Renal cortical epithelial cell (primary cell): ENCODE measurements at places on chromosomes 5 and 9.

- DNase-seq: no peak
Measured at GRCh38 chr5:116090302-116090701, 5.5 kb downstream of the COMMD10 start.

DNA sequence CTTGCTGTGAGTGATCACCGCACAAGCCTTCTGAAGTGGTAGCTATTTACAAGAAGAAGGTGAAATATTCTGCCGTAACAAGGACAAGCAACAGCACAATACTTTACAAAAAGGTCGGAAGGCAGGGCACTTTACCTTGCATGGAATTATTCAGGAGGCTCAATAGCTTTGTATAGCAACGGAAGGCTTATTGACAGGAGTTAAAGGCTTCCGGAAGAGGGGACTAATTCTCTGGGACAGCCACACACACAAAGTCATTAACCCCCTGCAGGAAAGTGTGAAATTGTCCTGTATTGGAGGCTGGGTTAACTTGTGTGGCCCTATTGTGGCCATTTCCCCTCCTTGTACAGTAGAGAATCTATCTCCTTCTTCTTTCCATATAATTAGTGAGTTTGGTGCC lies 199.3 kb upstream of the SEMA6A start:
- no peak for DNase-seq

GRCh38 chr9:28926306-28926705 lies 1353.0 kb upstream of the C9orf72 start:
- no peak for DNase-seq

DNA sequence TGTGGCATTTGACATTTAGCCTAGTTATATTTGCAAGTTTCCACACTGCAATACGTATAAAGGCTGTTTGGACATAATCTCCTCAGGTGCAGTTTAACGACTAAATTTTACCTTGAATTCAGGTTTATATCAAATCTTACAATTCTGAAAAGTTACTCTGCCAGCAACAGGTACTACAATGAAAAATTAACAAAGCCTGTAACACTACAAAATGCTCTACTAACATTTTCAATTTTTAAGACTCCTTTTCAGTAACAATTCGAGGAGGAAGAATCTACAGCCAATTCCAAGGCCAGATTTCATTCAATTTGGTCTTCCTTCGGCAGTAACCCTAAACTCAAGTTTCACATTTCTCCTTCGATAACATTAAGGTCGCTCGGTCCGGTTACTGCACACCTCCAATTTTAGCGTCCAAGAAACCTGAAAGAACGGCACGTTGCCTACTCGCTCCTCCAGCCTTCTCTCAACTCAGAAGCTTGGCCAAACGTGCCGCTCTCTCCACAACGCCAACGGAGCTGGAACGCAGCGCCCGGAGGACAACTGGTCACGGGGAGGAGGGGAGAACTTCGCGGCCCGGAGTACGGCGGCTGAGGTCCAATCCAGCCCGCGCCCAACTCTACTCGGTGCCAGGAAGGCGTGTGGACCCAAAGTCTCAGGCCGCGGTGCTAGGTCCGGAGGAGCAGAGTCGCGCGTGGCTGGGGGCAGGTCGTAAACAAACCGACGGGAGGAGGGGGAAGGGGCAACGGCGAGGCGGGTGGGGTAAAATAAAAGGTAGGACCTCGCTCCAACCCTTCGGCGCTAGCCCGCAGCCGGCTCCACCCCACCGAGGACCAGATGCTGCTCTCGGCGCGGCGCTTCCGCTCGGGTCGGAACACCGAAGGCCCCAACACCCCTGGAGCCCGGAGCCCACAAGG lies 681 bp downstream of the FNIP1 start:
- DNase-seq: no peak

DNA sequence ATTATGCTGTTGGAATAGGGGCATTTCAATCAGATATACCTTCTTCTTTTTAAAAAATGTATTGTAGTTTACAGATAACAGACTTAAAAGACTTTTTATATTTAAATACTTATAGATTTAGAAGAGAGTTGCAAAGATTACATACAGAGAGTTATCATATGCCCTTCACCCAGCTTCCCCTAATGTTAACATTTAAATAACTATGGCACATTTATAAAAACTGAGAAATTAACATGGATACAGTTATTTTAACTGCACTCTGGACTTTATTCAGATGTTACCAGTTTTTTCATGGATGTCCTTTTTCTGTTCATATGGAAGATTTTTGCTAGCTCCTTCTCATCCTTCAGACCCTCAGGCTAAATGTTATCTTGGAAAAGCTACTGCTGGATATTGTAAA lies 123.2 kb downstream of the DOCK2 start:
- no peak for DNase-seq

- DNase-seq: no peak
Measured at GRCh38 chr9:75626860-75627259, 263.6 kb upstream of the PCSK5 start.
